ENCODE measurements at places on chromosomes 11 and 22.

- peak; percentile 80 for DNase-seq
These were observed 225.8 kb downstream of the ETS1 start for GRCh38 chr11:128361451-128362020.

DNA sequence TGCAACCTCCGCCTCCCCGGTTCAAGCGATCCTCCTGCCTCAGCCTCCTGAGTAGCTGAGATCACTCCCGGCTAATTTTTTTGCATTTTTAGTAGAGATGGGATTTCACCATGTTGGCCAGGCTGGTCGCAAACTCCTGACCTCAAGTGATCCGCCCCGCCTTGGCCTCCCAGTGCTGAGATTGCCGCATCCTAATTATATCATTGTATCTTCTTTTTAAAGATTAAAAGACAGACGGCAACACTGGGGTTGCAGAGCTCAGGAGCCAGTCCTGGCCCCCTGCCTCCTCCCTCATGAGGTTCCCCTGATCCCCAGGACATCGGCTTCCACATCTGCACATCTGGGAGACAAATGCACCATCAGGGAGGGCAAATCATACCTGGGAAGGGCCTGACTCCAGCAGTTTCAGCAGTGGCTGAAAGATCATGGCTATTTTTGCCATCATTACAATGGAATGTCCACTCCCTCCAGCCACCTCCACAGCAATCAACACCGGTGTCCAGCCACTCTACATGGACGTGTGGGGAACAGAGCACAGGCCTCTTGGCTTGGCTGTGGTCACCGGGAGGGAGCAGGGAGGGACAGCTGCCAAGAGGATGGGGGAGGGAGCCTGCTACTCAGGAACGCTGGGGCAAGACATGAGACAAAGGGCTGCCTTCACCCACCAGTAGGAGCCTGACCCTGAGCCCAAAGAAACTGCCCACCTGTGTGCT, 9.2 kb upstream of the CELSR1 start:
- DNase-seq: peak; percentile 78

DNA sequence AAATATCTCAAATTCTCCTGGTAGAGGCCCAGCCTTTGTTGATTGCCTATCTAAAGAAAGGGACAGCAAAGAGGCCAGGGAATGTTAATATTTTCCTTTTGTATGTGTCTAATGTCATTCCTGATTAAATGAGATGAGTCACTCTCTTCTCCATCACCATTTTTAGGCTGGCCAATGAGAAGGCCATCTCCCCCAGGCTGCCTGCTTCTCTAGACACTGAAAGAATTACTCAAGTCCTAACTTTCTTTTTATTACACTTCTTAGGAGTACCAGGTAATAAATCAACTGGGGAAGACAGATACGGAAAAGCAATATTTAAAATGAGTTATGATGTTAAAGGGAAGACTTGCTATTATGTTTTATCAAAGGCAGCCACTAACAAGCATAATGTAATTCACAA, 259.2 kb upstream of the SORL1-AS1 start:
- DNase-seq: peak; percentile 77

DNA sequence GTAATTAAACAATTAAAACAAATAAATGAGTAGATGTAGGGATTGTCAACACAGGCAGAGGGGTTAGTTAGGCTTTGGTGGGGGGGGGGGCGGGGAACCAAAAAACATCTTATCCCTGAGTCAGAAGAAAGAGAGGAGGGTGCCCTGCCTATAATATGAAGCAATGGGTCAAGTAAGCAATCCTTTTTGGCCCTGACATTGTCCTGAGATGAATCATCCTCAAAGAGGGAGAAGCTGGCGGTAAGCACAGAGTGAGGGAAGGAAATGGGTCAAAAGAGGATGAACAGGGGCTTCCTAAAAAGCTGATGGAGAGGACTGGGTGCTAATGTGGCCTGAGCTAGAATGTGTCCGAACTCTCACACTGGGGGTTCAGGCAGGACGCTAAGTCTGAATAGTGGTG, 4.7 kb downstream of the OLFML1 start:
- DNase-seq: peak; percentile 80

DNA sequence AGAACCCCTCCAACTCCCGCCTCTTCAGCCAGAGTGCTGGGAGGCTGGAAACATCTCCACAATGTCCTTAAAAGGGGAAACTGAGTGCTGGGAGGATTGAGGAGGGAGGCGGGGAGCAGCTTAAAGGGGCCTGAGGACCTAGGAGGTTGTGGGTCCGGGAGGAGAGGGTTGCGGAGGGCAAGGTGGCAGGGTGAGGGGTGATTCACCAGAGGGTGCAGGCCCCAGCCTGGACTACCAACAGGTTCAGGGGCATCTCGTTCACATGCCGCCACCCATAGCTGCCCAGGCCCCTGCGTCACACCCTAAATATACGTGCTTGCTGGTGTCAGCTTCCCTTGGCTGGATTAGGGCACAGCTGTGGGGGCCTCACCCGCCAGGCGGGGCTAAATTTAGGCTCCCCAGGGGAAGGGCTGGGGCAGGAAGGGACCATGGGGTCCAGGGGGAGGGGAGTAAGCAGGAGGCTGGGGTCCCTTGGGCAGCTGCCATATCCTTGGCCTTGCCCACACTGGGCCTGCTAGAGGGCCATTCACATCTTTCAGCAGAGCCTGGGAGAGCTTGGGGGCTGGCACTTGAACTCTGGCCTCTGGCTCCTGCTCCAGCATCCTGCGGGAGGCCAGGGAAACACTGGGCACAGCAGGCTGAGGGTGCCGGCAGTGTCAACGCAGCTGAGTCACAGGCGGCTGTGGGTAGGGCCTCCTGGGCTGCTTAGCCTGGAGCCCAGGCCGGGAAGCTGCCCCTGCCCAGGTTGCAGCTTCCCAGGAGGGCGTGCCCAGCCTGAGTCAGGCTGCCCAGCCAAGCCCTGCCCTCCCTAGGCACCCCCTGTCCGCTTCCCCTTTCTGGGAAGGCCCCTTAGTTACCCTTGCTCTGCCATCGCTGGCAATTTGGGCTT, 1.3 kb downstream of the EHBP1L1 start:
- DNase-seq: peak; percentile 85

GRCh38 chr11:1354125-1354938, 35.4 kb upstream of the BRSK2 start:
- no peak for DNase-seq

DNA sequence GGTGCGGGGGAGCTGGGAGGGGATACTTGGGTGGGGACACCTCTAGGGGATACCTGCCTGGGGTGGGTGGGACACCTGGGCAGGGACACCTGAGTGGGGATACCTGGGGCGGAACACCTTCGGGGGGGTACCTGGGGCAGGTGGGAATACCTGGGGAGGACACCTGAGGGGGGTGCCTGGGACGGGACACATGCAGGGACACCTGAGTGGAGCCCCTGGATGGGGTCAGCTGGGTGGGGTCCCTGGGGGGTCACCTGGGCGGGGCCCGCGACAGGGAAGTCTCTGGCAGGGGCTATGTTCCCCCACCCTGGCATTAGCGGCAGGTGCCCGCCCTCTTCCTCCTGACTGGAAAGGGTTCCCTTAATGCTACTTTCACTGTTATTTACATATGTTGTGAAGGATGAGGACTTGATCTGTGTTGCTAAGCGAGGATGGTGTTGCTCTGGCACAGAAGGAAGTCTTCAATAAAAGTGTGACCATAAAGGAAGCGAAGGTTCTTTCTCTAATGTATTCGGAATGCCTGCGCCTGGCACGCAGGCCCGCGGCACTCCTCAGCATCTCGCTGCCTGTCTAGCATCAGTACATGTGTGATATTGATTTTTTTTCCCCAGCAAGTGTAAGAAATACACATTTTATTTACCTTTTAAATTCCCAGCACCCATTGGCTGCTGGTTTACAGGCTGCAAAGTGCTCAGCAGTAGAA, 801.7 kb downstream of the BRD1 start:
- no peak for DNase-seq

DNA sequence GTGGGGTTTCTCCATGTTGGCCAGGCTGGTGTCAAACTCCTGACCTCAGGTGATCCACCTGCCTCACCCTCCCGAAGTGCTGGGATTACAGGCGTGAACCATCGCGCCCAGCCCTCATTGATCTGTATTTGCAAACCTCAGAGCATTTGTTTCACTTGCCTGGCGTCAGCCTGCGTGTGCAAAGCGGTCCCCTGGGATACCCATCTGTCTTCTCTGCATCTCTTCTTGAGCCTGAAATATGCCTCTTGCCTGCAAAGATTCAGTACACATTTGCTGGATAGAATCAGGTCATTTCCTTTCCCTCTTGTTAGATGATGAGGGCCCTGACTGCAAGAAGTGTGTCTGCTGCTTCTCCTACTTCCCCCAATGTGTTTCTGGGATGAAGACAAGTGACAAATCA, 1291.0 kb downstream of the TBC1D22A start:
- no peak for DNase-seq

DNA sequence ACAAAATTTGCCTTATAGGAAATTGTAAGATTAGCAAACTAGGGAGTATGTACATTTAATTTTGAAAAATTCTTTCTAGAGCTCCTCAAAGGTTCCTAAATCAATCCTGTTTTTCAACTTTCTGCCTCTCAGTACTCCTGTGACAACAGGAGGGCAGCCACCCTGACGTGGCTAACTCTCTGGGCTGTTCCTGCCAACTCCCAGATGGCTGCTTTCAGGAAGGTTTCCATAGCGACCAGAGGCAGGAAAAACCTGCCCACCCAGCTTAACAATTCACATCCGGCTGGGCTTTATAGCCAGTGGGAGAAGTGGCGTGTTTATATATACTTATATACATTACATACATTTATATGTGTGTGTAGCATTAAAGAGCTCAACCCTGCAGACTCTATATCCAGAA, 26.5 kb downstream of the SGSM3 start:
- DNase-seq: peak; percentile 82

GRCh38 chr11:72899238-72899637, 85.0 kb downstream of the ATG16L2 start:
- peak; percentile 13 for DNase-seq

DNA sequence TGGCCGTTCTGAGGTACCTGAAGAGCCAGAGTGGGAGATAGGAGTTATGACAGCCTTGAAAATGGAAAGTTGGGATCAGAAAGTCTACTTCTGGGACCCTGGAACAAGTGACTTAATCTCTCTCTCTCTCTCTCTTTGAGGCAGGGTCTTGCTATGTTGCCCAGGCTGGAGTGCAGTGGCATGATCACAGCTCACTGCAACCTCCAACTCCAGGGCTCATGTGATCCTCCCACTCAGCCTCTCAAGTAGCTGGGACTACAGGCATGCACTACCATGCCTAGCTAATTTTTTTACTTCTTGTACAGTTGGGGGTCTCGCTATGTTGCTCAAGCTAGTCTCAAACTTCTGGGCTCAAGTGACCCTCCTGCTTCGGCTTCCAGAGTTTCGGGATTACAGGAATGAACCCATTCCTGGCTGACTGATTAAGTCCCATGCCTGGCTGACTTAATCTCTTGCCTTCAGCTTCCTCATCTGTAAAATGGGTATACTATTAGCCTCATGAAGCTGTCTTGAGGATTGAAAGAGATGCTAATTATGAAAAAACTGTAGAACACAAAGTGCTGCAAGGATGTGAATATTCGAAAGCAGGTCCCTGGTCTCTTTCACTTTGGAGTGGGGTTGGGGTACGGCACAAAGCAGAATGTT, 87.7 kb downstream of the UBASH3B start:
- DNase-seq: no peak

DNA sequence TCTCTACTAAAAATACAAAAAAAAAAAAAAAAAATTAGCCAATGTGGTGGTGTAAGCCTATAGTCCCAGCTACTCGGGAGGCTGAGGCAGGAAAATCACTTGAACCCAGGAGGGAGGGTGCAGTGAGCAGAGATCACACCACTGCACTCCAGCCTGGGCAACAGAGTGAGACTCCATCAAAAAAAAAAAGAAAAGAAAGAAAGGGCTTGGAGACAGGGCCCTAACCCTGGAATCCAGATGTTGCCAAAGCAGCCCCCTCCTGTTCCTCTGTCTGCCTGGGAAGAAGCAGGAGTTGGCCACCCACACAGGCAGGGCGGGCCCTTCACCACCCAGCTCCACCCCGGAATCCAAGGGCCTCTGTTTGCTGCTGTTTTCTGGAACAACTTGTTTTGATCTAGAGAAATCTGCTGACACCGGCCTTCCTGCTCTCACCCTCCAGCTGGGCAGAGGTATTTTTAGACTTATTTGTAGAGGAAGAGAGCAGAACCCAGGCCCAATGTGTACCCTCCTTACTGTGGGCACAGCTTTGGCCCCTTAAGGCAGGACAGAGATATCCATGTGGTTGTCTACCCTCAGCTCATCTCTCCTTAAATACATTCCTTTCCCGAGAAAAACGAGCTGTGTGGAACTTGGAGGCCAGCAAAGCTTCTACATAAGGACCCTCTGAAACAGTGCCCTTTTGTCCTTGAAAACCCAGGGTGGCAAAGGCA, 2.7 kb upstream of the NEAT1 start:
- DNase-seq: peak; percentile 95

DNA sequence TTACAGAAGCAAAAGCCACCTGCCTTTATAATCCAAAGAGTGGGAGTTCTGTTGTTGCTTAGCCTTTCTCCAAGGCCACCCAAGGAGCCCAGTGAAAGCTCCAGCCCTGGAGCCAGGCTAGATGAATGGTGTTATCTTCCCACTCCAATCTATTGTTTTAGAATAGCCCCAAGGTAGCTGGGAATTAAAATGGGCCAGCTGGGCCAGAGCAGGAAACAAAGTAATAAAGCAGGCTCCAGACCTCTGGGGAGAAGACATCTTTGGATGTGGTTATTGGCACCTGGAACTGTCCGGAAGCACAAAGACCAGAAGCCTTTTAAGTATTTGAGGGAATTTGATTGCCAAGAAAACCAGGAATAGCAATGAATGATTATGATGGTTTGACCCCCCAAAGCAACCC, 8.8 kb downstream of the C11orf96 start:
- no peak for DNase-seq

DNA sequence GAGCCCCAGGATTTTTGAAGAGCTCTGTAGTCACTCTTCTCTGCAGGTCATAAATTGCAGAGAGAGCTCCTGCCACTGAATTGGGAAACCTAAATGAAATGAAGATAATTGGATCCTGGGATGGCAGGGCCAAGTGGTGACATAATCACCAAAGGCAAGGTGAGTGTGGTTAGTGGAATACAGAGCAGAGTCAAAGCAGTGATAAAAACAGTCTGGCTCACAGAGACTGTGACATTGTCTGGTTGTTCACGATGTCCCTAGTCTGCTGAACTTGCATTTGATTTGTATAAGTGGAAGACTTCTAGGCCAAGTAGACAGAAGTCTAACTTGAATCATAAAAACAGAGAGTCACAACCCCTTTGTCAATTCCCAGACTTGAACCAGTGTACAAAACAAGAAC, 26.8 kb upstream of the SPATA19 start:
- DNase-seq: no peak

- peak; percentile 89 for DNase-seq
These were observed 66.3 kb downstream of the PAK1 start for GRCh38 chr11:77407613-77408012.

DNA sequence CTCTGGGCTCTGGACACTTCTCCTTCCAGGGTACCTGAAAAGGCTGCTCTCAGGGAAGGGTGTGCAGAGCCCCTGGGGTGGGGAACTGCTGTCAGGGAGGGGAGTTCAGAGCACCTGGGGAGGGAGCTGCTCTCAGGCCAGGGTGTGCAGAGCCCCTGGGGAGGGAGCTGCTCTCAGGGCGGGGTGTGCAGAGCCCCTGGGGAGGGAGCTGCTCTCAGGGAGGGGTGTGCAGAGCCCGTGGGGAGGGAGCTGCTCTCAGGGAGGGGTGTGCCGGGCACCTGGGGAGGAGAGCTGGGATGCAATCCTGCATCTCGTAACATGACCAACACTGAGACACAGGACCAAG, 764.2 kb downstream of the BRD1 start:
- no peak for DNase-seq

Data from EH (cell line).